Upper lobe of left lung (tissue), 6 donors: ENCODE measurements at places on chromosomes 3 and 15.

- peaks cover 4% of the 10 kb centered on the region for H3K4me1 ChIP-seq
- H3K4me3 ChIP-seq = no peak overlapping the region
- no peaks in the 10 kb centered on the region for H3K27me3 ChIP-seq
- H3K27ac ChIP-seq = no peak overlapping the region
Measured at GRCh38 chr3:58654466-58654865, 12.1 kb downstream of the FAM3D start.

GRCh38 chr3:53046171-53047170, 598 bp upstream of the SFMBT1 start:
- H3K27me3 ChIP-seq = no peaks in the 10 kb centered on the region
- peak overlapping the region; percentile 80 for H3K27ac ChIP-seq
- H3K4me3 ChIP-seq = peak overlapping the region; percentile 98
- DNase-seq = peak; percentile 94

DNA sequence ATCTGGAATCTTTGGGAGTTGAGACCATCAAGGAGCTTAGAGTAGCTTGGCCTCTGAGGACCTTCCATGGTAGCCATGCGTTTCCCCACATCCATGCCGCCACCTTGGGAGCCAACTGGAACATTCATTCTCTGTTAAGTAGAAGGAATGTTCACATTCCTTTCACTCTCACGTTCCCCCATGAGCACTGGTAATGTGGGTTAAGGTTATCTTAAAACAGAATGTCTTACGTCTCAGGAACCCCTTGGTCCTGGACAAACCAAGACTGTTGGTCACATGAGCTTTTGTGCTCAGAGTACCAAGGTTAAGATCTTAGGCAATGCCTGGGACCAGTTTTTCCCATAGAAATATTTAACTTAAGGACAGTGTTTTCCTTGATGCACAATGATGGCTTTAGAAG, 211.7 kb upstream of the UBE2E1 start:
- no peaks in the 10 kb centered on the region for H3K36me3 ChIP-seq
- no peak overlapping the region for H3K4me3 ChIP-seq
- DNase-seq = no peak

GRCh38 chr15:48582452-48583247, 62.9 kb downstream of the FBN1 start:
- H3K36me3 ChIP-seq = no peaks in the 10 kb centered on the region
- H3K4me1 ChIP-seq = peaks cover 8% of the 10 kb centered on the region
- no peaks in the 10 kb centered on the region for H3K27me3 ChIP-seq
- H3K27ac ChIP-seq = no peak overlapping the region
- H3K4me3 ChIP-seq = no peak overlapping the region
- DNase-seq = no peak

GRCh38 chr3:18900994-18901393, 247.3 kb upstream of the KCNH8 start:
- no peak for DNase-seq
- H3K4me1 ChIP-seq = no peaks in the 10 kb centered on the region
- H3K27ac ChIP-seq = no peak overlapping the region
- no peak overlapping the region for H3K4me3 ChIP-seq
- H3K36me3 ChIP-seq = no peaks in the 10 kb centered on the region

GRCh38 chr15:81224232-81224631, 27.6 kb downstream of the IL16 start:
- no peak overlapping the region for H3K4me3 ChIP-seq
- H3K27me3 ChIP-seq = no peaks in the 10 kb centered on the region
- no peaks in the 10 kb centered on the region for H3K4me1 ChIP-seq
- DNase-seq = no peak
- H3K36me3 ChIP-seq = peaks cover 13% of the 10 kb centered on the region
- no peak overlapping the region for H3K27ac ChIP-seq

DNA sequence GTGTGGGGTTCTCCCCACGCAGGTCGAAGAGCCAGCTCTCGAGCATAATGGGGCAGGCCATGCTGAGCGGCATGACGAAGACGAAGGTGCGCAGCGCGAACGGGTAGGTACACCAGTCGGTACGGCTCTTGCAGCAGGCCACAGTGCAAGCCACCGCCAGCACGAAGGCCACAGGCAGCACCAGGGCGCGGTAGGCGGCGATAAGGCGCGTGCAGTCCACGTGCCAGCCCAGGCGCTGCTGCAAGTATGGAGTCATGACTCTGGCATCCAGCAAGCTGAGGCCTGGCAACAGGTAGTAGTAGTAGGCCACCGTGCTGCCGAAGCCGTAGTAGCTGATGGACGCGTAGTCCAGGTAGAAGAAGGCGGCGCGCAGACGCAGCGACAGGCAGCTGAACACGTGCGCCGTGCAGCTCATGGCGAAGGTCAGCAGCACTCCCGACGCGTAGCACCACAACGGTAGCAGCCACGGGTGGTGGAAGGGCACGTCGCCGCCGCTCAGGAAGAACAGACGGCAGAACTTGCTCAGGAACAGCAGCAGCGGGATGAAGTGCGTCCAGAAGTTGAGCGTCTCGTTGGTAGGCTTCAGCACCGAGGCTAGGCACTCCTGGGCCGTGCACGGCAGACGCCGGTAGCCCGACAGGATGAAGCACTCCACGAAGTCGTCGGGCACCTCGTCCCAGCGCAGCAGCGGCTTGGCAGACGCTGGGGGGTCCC, 797 bp downstream of the PAQR9 start:
- peak overlapping the region; percentile 62 for H3K4me3 ChIP-seq
- no peak for DNase-seq
- H3K27me3 ChIP-seq = peaks cover 33% of the 10 kb centered on the region
- H3K27ac ChIP-seq = no peak overlapping the region
- H3K36me3 ChIP-seq = no peaks in the 10 kb centered on the region
- peaks cover 9% of the 10 kb centered on the region for H3K4me1 ChIP-seq

DNA sequence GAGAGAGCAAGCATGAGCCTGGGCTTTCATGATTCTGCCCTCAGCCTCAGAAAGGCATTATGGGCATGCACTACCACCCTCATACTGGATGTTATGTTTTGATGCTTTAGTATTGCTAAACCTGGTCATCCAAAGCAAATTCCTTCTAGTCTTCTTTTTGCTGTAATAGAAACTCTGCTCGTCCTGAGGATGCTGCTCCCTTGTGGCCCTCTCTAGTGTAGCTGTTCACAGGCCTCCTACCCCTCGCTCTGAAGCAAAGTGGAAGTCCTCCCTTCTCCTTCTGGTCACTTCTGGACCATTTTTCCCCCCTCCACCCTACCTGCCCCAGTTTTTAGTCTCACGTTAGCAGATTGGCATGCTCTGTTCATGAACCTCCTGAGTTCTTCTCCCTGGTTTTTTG, 22.9 kb upstream of the CCNL1 start:
- no peaks in the 10 kb centered on the region for H3K4me1 ChIP-seq
- H3K36me3 ChIP-seq = no peaks in the 10 kb centered on the region
- H3K27me3 ChIP-seq = no peaks in the 10 kb centered on the region
- H3K4me3 ChIP-seq = no peak overlapping the region

- no peak overlapping the region for H3K4me3 ChIP-seq
- no peak overlapping the region for H3K27ac ChIP-seq
- H3K36me3 ChIP-seq = no peaks in the 10 kb centered on the region
- H3K4me1 ChIP-seq = no peaks in the 10 kb centered on the region
Measured at GRCh38 chr3:168066882-168067281, 28.8 kb downstream of the GOLIM4 start.

DNA sequence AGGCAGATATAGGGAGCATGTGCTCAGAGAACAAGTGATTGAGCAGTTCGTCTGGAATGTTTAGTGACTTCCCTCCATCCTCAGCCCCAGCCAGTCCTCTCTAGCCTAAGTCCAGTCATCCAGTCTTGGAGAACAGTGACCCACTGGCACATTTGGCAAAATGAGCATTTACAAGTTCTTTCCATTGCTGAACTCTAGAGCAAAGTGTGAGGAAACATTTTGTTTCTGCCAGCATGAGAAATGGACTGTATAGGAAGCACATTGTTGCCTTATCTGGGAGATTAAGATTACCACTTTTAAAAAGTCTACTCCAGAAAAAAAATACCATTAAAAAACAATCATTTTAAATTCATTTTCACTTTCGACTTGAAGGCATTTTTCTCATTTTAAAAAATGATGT, 353.6 kb downstream of the SHQ1 start:
- DNase-seq = no peak
- H3K36me3 ChIP-seq = no peaks in the 10 kb centered on the region
- no peaks in the 10 kb centered on the region for H3K27me3 ChIP-seq

- H3K4me3 ChIP-seq = no peak overlapping the region
- no peaks in the 10 kb centered on the region for H3K4me1 ChIP-seq
- H3K27ac ChIP-seq = no peak overlapping the region
- H3K36me3 ChIP-seq = no peaks in the 10 kb centered on the region
Measured at GRCh38 chr3:110521019-110521418, 550.6 kb upstream of the NECTIN3 start.

DNA sequence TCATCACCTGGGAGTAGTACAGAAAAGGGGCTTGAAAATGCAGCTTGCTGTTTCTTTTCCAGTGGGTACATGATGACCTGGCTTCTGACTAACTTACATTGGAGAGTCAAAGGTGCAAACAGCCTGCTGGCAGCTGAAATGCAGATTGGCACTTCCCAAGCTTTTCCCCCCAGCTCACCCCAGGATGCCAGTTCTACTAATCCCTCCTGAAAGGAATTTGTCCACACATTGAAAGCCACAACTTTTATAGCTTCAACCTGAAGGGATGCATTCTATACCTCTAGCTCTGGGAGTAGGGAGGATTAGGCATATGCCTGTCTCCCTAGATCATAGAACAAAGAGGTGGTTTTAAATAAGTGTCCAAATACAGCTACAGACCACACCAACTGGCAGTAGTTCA, 281.7 kb downstream of the EFHB start:
- DNase-seq = no peak
- H3K27ac ChIP-seq = no peak overlapping the region
- H3K27me3 ChIP-seq = no peaks in the 10 kb centered on the region
- H3K4me1 ChIP-seq = no peaks in the 10 kb centered on the region

DNA sequence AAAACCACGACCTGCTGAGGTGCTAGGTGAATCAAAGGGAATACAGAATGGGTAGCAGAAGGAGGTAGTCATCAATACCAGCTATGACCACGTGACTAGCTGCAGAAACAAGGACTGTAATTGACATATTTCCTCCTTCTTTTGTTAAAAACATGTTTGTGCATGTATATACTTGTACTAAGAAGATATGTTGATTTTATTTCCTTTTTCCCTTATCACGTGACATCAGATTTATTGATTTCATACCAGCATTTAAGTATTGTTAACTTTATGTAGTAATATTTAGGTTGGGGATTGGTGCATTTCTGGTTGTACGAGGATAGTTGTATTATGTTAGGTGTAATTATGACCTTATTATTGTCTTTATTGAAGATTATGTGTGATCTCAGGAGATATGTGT, 36.2 kb downstream of the PEX5L start:
- H3K4me1 ChIP-seq = no peaks in the 10 kb centered on the region
- H3K27ac ChIP-seq = no peak overlapping the region
- DNase-seq = no peak
- H3K27me3 ChIP-seq = no peaks in the 10 kb centered on the region
- H3K4me3 ChIP-seq = no peak overlapping the region

DNA sequence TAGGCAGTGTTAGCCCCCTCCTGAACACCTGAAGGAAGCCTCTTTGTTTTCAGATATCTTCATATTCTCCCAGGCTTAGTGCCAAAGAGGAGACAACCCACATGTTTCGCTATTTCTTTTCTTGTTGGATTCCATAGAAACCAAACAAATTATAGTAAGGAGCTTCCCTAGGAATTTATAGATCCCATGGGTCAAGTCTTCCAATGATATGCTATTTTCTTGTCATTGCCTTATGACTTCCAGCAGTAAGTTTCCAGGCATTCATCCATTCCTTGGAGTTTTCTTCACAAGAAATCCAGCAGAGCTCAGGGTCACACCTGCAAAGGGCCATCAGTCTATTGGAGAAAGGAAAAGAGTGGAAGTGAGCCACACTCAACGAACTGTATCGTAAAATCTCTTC, 9.9 kb upstream of the KCNMB2 start:
- no peaks in the 10 kb centered on the region for H3K27me3 ChIP-seq
- no peak overlapping the region for H3K27ac ChIP-seq
- no peak for DNase-seq
- H3K4me1 ChIP-seq = no peaks in the 10 kb centered on the region

GRCh38 chr3:45387636-45388348, 584 bp upstream of the LARS2 start:
- DNase-seq = no peak
- peaks cover 10% of the 10 kb centered on the region for H3K36me3 ChIP-seq
- H3K27me3 ChIP-seq = no peaks in the 10 kb centered on the region
- peaks cover 10% of the 10 kb centered on the region for H3K4me1 ChIP-seq

DNA sequence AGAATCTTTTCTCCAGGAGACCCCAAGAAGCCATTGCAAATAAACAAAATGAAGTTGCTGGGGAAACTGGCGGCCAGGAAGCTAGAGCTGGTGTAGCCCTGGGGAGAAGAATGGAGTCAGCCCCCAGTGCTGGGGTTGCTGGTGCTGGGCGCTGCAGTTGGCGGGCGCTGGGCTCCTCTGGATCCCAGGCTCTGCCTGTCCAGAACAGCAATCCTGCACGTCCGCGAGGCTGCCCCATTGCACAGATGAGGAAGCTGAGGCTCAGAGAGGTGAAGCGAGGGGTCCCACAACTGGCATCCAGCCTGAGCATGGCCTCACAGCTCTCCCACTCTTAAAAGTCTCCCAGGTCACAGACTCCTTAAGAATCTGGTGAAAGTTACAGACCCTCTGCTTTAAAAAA, 161.1 kb downstream of the OR4M2 start:
- H3K27me3 ChIP-seq = no peaks in the 10 kb centered on the region
- H3K27ac ChIP-seq = no peak overlapping the region
- H3K36me3 ChIP-seq = no peaks in the 10 kb centered on the region
- H3K4me1 ChIP-seq = no peaks in the 10 kb centered on the region

- DNase-seq = no peak
- no peak overlapping the region for H3K27ac ChIP-seq
Measured at GRCh38 chr3:184144505-184144904, 9.3 kb downstream of the EIF2B5 start.

- no peak overlapping the region for H3K4me3 ChIP-seq
- H3K27ac ChIP-seq = no peak overlapping the region
- no peaks in the 10 kb centered on the region for H3K36me3 ChIP-seq
- DNase-seq = no peak
Measured at GRCh38 chr3:126306888-126307482, 50.2 kb downstream of the KLF15 start.

GRCh38 chr15:101118116-101118515, 133.7 kb downstream of the CHSY1 start:
- no peaks in the 10 kb centered on the region for H3K36me3 ChIP-seq
- H3K27me3 ChIP-seq = no peaks in the 10 kb centered on the region
- no peak overlapping the region for H3K27ac ChIP-seq
- H3K4me3 ChIP-seq = no peak overlapping the region

GRCh38 chr15:34794590-34795206, 651 bp downstream of the ACTC1 start:
- DNase-seq = peak; percentile 75
- peaks cover 3% of the 10 kb centered on the region for H3K27me3 ChIP-seq
- H3K27ac ChIP-seq = no peak overlapping the region
- H3K4me1 ChIP-seq = no peaks in the 10 kb centered on the region

GRCh38 chr3:26480377-26480776, 142.2 kb upstream of the LRRC3B start:
- no peak overlapping the region for H3K27ac ChIP-seq
- H3K4me1 ChIP-seq = no peaks in the 10 kb centered on the region
- DNase-seq = no peak
- no peak overlapping the region for H3K4me3 ChIP-seq
